NCI-H2171 (cell line): ENCODE measurements at places on chromosomes 12 and 14.
A peak's percentile ranks its signal among the peaks of the same experiment; 100 is the strongest.

DNA sequence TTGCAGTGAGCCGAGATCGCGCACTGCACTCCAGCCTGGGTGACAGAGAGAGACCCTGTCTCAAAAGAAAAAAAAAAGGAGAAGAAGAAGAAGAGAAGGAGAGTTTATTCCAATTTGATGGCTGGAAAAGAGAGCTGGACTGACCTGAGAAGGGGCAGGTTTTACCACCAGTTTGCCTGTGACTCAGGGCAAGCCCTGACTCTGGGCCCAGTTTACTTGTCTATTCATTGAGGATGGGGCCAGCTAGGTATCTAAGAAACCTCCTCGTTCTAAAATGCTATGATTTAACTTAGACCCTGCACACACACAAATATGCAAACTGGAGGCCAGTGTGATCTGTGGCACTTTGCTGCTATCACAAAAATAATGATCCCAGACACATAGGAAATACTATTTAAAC lies 155.0 kb downstream of the FOXN3 start:
- no peak for DNase-seq

DNA sequence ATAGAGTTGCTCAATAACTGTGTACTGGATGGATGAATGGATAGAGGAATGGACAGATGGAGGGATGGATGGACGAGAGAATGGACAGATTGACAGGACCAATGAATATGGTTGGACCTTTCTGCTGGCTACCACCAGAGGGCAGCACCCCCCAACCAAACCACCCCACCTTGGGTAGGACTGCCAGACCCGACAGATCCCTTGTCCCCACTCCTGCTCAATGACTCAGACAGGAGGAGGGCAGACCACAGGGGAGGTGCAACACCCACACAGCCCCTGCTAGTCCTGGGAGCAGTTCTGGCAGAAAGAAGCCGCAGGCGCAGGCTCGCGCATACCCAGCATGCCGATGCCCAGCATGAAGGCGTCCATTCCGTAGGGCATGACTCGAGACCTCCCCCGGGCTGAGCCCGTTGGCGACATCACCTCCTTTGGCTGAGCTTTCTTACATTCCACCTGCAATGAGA lies 12.4 kb downstream of the MSI1 start:
- peak; percentile 28 for DNase-seq

GRCh38 chr14:101982621-101983020 lies 18.2 kb downstream of the DYNC1H1 start:
- DNase-seq, result no peak

GRCh38 chr12:40647651-40648050 lies 44.6 kb upstream of the CNTN1 start:
- no peak for DNase-seq

- DNase-seq, result no peak
Measured at GRCh38 chr12:112936927-112937326, 1.3 kb upstream of the OAS3 start.

DNA sequence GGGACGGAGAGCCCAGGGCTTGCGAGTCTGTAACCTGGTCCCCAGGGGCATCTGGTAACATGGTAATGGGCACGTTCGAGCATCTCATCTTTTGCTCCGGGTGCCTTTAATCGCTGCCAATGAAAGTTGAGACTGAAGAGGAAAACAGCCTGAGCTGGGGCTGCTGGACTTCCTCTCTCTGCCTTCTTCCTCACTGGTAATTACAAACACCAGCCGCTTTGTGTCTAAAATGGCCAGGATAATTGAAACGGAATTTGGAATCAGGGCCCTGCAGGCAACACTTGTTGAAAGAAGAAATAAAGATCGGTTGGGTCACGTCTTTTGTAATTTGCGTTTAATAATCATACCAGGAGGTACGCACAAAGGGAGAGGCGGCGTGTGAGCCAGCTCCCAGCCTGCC lies 51.5 kb upstream of the GPATCH2L start:
- no peak for DNase-seq

DNA sequence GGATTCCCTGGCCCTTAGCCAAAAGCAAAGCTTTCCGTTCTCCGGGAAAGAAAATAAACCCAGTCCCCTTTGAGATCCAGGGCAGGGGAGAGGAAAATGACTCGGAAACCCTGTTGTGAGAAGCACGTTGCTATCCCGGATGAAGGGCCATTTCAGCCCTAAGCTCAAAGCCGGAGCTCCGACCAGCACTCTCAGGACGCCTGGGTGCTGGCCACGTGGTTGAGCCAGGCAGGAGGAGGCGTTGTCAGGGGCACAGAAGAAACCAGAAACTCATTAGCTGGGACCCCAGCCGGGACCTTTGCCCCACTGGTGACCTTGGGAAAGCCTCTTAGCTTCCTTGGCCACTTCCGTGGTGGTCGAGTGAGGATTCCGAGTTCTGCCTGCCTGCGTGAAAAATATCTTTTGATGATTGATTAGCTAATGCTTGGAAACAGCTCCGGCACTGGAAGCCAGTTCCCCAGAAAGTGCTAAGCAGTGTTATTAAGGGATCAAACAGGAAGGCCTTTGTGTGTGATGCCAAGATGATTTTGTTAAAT lies 57.6 kb upstream of the FZD10 start:
- DNase-seq, result no peak

- no peak for DNase-seq
Measured at GRCh38 chr14:105881021-105881930, 354.9 kb downstream of the TMEM121 start.

- no peak for DNase-seq
Measured at GRCh38 chr12:103829092-103829491, 11.9 kb downstream of the NT5DC3 start.

- DNase-seq, result no peak
Measured at GRCh38 chr12:41966916-41967315, 177.8 kb downstream of the GXYLT1 start.

- DNase-seq, result no peak
Measured at GRCh38 chr14:69873877-69874780, 5.1 kb upstream of the SMOC1 start.

DNA sequence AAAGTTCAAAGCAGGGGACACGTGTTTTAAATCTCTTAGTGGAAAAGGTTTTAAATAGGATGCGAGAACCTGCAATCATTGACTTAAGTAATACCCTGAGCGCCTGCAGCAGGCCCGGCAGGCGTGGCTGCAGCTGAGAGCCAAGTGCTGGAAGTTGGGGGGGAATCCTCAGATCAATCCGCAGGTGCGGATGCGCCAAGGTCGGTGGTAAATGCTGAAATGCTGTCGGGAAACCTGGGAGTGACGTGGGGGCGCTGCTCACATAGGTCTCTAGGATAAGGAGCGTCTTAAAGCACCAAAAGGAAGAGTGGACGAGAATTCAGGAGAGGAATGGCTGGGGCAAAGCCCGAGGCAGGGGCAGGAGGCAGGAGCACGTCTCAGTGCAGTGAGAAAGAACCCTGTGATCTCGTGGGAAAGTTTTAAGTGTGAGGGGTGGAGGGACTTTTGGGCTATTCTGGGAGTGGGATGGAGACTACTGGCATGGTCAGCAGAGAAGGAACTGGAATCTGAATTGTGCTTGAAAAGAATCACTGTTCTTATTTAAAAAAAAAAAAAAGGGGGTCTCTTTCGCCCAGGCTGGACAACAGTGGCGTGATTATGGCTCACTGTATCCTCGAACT lies 883 bp upstream of the CDCA4 start:
- peak; percentile 63 for DNase-seq

- DNase-seq, result no peak
Measured at GRCh38 chr12:49276304-49277290, 11.7 kb downstream of the TUBA1C start.
